CD4-positive, alpha-beta T cell treated with Interleukin-15 for 1 hour (primary cell): ENCODE measurements at places on chromosomes 5 and 9.

DNA sequence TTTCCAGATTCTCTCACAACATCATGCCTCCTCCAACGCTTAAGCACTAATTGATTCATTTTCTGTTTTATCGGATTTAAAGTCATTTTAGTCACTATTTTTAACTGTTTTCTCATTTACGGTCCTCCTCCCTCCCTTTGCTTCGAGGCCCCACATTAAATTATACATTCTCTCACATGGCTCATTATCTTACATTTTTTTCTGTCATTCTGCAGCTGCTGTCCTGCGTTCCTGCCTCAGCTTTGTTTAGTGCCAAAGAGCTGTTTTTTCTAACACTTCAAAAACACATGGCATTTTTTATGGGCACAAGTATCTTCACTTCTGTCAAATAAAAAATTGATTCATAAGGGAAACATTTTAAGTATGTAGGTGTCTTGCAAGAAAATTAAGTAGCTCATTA, 130.1 kb upstream of the FST start:
- DNase-seq, result no peak

GRCh38 chr9:89498852-89499480, 1.1 kb upstream of the SEMA4D start:
- DNase-seq, result peak; percentile 67

DNA sequence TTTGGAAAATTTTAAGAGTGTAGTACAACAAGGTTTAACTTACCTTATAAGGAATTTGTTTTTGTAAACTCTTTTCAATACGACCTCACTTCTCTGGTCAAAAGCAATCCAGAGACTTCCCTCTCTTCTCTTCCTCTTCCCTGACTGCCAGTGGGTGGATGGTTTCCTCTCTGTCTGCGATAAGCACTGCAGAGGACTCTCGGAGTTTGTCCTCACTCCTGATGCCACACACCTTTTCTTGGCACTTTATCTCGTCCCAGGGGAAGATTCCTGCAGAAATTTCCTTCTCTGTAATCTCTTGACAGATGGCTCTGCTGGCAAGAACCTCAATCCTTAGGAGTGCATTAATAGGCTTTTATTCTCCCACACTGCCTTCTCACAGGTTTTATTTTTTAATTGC, 641.6 kb downstream of the NR2F1-AS1 start:
- DNase-seq, result no peak

- no peak for DNase-seq
Measured at GRCh38 chr5:149761461-149761860, 31.4 kb downstream of the PPARGC1B start.

DNA sequence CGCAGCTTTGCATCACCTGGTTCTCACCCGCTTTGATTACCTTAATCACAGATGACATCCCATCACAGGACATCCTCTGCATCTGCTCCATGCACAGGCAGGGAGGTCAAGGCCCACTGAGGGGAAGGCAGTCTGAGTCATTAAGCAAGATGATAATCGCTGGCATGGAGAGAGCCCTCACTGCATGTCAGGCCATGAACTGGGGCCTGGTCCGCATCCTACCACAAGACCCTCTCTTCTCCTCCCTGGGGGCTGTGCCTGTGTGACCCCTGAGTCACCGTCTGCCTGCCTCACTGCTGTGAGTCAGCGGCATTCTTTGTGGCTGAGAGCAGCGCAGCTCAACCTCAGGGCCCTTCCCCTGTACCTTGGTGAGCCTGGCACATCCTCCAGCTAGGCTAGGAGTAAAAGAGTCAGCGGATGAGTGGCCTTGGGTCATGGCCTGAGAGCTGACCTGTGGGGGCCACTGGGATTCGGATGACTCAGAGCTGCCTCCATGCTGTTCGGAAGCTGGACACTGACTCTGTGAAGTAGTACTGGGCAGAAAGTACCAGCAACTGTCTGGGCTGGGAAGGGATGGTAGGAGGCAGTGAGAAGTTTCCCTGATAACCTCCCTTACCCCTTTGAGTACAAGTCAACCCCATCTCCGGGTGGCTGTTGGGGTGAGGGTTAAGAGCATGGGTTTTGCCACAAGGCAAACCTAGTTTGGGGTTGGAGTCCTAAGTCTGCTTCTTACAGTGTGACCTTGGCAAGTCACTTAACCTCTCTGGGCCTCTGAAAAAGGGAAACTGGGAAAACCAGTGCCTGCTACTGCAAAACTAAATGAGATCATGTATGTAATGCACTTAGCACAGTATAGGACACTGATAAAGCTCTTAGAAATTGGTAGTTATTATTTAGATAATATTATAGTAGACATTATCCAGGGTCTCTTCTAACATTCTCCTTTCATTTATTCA, 14.6 kb upstream of the ARSI start:
- no peak for DNase-seq

DNA sequence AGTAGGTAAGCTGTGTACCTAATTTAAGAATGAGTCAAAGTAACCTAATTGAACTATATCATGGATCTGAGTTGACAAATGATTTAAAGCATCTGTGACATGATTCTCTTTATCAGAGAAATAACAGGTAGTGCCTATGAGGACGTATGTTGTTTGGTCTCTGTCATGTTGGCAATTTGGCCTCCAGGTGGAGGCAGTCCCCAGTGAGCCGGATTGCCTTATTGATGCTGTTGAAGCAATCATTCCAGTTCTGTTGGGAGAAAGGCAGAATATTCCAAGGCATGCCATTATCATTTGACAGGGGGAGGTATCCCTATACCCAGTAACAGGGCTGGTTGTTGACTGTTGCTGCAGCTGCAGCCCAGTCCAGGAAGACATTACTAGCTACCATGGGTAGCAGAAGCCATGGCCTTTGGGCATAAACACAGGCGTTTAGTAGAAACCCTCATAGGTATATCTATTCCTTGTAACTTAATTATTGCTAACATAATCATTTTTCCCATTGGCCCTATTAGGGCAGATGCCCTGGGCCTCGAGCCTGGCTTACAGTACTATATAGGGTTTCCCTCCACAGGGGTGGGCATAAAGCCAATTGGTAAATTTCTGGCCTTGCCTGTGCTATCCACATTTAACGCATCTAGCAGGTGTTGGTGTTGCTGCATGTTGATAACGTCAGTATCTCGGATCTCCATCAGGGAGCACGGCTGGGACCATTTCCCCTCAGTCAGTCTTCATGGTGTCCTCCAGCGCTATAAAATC, 12.2 kb upstream of the SLC22A4 start:
- no peak for DNase-seq

- DNase-seq, result no peak
Measured at GRCh38 chr5:57695179-57695578, 212.6 kb upstream of the ACTBL2 start.

- peak; percentile 83 for DNase-seq
Measured at GRCh38 chr5:6766604-6767093, 53.4 kb downstream of the TENT4A start.

- no peak for DNase-seq
Measured at GRCh38 chr5:54619731-54620130, 102.2 kb downstream of the SNX18 start.

GRCh38 chr9:3751125-3751758, 225.4 kb upstream of the RFX3 start:
- DNase-seq, result no peak

DNA sequence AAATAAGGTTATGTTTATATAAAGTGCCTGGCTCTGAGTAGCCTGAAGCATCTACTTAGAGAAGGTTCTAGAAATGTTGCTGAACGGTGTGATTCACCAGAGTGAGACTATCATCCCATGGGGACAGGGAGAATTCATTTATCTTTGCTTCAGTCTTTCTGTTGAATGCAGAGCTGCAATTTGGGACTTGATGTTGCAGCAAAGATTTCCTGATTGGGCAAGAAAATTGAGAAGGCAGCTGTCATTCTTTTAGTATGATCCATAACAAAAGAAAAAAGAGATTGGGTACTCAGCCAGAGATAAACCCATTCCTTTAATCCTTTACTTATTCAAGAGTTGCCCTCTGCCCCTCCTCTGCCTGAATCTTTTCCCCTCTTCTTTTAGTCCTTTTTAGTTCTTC, 456.3 kb upstream of the WWC1 start:
- DNase-seq, result no peak

DNA sequence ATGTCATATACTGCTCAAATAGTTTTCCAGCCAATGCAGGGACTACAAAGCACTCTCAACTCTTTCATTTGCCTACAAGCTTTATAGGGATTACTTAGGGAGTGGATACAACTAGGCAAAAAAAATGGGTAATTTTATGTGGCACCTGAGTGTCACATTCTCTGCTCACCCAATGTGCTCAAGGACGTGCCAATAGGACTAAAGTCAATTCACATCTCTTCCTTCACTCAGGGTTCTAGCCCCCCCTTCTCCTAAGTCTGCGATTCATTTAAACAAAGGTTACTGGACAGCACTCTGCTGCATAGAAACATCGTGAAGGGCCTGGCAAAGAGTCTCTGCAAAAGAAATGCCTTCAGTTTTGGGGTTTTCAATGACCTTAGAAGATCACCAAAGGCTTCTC, 142.3 kb downstream of the TSSK1B start:
- no peak for DNase-seq

DNA sequence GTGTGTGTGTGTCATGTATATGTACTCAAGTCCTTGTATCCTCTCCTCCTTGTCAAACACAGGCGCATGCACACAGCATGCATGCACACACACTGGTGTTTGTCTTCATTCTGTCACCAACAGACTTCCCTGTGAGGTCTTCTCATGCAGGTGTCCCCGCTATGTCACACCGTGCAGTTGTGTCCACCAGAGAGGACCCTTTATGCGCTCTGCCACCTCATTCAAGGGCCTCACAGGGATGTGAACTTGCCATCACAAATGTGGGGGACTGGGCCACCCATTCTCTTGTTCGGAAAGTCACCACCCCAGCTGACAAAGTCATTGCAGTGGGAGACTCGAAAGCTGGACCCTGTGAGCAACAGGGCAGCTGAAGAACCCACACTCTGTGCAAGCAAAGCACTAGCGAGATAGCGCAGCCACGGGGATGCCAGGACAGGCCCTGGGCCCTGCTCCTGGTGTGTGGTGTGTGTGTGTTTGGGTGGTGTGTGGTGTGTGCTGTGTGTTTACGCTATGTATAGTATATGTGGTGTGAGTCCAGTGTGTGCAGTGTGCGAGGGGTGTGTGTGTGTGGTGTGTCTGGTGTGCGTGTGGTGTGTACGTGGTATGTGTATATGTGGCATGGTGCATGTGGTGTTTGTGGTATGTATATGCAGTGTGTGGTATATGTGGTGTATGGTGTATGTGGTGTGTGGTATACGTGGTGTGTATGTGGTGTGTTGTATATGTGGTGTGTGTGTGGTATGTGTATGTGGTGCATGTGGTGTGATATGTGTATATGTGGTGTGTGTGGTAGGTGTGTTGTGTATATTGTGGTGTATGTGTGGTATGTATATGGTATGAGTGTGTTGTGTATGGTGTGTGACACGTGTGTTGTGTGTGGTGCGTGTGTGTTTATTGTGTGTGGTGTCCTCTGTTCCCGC, 30.9 kb upstream of the NXNL2 start:
- no peak for DNase-seq

DNA sequence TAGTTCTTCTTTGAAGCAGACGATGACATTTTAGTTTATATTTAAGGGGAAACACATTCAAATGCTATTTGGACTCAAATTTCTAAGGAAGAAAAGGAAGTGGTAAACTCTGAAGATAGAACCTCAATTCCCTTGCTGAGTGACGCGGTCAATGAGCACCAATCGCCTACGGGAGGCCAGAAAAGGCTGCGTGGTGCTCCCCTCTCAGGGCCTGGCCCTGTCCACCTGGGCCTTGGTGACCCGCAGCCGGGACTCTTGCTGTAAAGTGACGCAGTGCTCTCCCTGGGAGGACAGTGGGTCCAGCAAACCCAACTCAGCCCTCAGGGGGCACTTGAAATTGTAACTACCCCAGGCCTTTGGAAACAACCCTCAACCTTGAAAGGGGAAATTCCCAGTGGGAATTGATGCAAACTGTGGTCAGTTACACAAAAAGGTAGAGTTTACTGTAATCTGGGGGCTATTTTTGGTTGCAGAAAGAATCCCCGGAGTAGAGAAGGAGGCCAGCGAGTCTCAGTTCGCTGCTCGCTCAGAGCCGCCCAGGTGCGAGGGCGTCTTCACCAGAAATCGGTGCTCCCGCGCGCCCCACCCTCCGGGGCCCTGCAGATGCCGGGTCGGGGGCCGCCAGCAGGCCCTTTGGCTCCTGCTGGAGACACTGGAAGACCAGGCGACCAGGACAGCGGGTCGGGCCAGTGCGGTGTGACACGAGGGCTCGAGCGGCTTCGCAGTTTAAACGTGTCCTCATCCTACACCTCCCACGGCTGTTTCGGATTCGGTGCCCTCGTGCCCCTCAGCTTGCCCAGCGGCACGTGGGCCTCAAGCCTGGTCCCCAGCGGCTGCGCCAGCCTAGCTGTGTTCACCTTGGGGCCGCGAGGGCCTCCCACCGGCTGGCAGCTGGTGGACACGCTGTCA, 1.4 kb upstream of the ANKRD33B start:
- peak; percentile 28 for DNase-seq

GRCh38 chr5:40981420-40981819, 72.1 kb downstream of the C7 start:
- no peak for DNase-seq

- DNase-seq, result no peak
Measured at GRCh38 chr5:56543441-56544388, 271.6 kb upstream of the MAP3K1 start.

GRCh38 chr5:157857816-157858526, 974 bp downstream of the CLINT1 start:
- DNase-seq, result no peak

DNA sequence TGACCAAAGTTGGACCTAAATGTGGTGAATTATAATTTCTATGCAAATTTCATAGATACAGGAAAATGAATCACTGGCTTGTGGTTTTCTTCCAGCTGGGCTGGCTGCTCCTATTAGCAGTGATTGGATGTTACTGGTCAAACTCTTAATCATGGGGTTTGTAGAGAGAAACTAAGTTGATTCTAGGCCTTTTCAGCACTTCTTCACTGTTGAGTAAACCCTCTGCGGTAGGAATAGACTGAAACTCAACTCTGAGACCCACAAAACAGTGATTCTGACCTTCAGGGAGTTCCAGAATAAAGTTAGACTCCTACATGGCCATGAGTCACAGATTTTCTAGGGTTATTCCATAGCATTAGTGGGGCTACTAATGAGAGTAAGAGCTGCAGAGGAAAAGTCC, 47.9 kb upstream of the FKTN start:
- no peak for DNase-seq

- DNase-seq, result peak; percentile 80
Measured at GRCh38 chr9:115013998-115014397, 83.6 kb upstream of the TNFSF8 start.

DNA sequence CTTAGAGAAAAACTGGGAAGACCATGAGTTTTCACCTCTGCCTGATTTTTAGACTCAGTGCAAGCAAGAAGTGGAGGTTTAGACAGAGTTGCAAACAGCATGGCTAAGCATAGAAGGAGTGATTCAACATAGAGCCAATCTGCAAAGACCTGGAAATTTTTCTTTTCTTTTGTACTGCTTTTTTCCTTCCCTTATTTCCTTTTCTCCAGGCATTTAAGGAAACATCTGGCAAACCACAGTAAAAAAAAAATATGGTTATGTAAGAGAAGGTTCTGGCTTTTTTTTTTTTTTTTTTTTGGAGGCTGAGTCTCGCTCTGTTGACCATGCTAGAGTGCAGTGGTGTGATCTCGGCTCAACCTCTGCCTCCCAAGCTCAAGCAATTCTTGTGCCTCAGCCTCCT, 16.6 kb upstream of the DCAF12 start:
- DNase-seq, result no peak

GRCh38 chr9:33714989-33715388, 80.4 kb upstream of the PRSS3 start:
- no peak for DNase-seq
